ENCODE measurements at places on chromosomes 12 and 14.
A peak's percentile ranks its signal among the peaks of the same experiment; 100 is the strongest.

- H3K27me3 ChIP-seq, result no peaks in the 10 kb centered on the region
- DNase-seq, result no peak
- peaks cover 6% of the 10 kb centered on the region for H3K36me3 ChIP-seq
- H3K27ac ChIP-seq, result no peak overlapping the region
- H3K4me3 ChIP-seq, result no peak overlapping the region
Measured at GRCh38 chr14:71589609-71590008, 342.6 kb upstream of the RGS6 start.

- no peak overlapping the region for H3K27ac ChIP-seq
- H3K27me3 ChIP-seq, result peaks cover 11% of the 10 kb centered on the region
- H3K4me3 ChIP-seq, result no peak overlapping the region
- DNase-seq, result no peak
- H3K4me1 ChIP-seq, result no peaks in the 10 kb centered on the region
Measured at GRCh38 chr12:53193040-53193439, 12.3 kb upstream of the CSAD start.

GRCh38 chr12:63068857-63069442, 82.1 kb downstream of the AVPR1A start:
- no peak overlapping the region for H3K4me3 ChIP-seq
- H3K27ac ChIP-seq, result no peak overlapping the region
- no peaks in the 10 kb centered on the region for H3K36me3 ChIP-seq
- no peaks in the 10 kb centered on the region for H3K27me3 ChIP-seq

GRCh38 chr14:68297876-68298468, 478.4 kb downstream of the RAD51B start:
- peak; percentile 52 for DNase-seq
- peaks cover 32% of the 10 kb centered on the region for H3K36me3 ChIP-seq
- H3K27me3 ChIP-seq, result no peaks in the 10 kb centered on the region
- no peak overlapping the region for H3K4me3 ChIP-seq
- no peak overlapping the region for H3K27ac ChIP-seq

DNA sequence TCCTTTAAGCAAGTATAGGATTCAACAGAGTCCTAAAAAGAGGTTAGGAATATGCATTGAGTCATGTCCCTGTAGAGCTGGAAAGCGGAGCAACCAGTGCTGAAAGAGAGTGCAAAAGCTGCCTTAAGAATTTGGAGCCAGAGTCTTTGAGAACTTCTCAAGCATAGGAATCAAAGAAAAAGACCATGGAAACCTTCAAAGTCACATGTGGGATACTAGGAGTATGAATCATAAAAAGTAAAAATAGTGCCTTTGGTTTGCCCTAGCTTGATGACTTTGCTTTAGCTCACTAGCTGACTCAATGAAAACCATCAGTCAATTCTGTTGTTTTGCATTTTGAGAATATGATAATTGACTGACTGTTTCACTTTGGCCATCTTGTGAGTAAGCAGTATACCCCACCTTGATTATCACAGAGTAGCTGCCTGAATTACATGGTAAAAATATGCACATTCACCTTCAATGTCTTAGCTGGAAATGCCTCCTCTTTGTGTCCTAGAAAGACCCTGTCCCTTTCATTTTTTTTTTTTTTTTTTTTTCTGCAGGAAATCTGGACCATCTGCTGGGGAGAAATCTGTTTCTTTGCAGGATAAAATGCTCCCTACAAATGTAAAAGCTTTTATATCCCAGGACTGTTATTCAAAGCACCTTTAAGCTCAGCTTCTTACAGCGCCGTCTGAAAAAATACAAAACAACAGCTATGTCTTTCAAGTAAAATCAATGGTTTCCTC, 248.6 kb upstream of the KRR1 start:
- DNase-seq, result no peak
- peaks cover 2% of the 10 kb centered on the region for H3K4me1 ChIP-seq
- H3K36me3 ChIP-seq, result no peaks in the 10 kb centered on the region
- H3K27ac ChIP-seq, result no peak overlapping the region

DNA sequence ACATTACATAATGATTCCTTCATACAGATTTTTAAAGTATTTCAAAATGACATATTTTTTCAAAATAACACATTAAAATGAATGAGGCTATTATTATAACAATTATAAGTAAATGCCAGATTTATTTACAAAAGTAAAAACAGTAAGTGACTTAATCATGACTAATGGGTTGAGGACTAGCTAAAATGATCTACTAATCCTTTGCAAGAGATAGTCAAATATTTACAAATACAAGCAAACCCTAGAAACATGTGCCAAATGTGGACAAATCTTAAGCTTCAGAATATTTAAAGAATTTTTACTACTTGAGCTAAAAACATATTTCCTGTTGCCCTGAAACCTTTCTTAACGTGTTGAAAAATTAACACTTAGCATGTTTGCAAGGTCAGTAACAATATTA, 74.8 kb downstream of the KIF21A start:
- no peak overlapping the region for H3K27ac ChIP-seq
- peaks cover 3% of the 10 kb centered on the region for H3K4me1 ChIP-seq
- H3K4me3 ChIP-seq, result no peak overlapping the region
- peaks cover 15% of the 10 kb centered on the region for H3K36me3 ChIP-seq
- H3K27me3 ChIP-seq, result no peaks in the 10 kb centered on the region
- no peak for DNase-seq

DNA sequence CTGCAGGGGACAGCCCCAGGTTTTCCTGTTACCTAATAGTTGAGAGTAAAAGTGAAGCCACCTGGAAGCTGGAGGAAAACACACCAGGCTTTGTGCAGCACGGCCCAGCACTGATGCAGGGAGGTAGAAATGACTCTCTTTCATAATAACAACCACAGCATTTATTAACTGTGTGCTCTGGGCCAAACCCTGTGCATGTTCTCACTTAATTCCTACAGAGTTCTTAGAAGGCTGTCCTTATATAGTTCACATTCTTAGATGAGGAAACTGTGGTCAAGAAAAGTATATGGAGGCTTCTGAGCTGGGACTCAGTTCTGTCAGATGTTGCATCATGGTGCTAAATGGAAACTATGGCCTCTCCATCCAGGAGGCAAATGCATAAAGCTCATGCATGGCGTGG, 100.0 kb downstream of the PAPOLA start:
- H3K4me3 ChIP-seq, result no peak overlapping the region
- no peaks in the 10 kb centered on the region for H3K27me3 ChIP-seq
- DNase-seq, result no peak
- no peaks in the 10 kb centered on the region for H3K4me1 ChIP-seq
- no peaks in the 10 kb centered on the region for H3K36me3 ChIP-seq

DNA sequence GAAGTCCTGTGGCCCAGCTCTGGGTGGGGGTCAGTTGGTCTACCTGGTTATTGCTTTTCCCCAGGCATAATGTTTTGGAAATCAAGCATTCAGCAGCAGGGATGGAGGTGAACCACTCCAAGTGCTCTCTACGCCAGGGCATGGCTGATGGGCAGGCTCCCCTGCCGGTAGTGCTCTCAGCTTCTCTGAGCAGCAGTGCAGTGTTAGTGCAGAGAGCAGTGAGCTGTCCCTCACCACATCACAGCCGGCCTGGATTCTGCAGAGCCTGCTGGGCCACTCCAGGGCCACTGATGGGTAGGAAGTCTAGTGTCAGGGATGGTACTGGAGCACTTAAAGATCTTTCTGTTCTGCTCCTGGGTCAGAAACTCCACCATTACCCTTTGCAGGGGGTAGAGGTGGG, 151.1 kb downstream of the CALM1 start:
- H3K27ac ChIP-seq, result no peak overlapping the region
- no peaks in the 10 kb centered on the region for H3K27me3 ChIP-seq
- peaks cover 5% of the 10 kb centered on the region for H3K36me3 ChIP-seq
- DNase-seq, result no peak

- H3K36me3 ChIP-seq, result no peaks in the 10 kb centered on the region
- H3K4me3 ChIP-seq, result peak overlapping the region; percentile 72
- H3K27me3 ChIP-seq, result peaks cover 2% of the 10 kb centered on the region
Measured at GRCh38 chr12:65279369-65280112, 1.1 kb downstream of the MSRB3 start.

DNA sequence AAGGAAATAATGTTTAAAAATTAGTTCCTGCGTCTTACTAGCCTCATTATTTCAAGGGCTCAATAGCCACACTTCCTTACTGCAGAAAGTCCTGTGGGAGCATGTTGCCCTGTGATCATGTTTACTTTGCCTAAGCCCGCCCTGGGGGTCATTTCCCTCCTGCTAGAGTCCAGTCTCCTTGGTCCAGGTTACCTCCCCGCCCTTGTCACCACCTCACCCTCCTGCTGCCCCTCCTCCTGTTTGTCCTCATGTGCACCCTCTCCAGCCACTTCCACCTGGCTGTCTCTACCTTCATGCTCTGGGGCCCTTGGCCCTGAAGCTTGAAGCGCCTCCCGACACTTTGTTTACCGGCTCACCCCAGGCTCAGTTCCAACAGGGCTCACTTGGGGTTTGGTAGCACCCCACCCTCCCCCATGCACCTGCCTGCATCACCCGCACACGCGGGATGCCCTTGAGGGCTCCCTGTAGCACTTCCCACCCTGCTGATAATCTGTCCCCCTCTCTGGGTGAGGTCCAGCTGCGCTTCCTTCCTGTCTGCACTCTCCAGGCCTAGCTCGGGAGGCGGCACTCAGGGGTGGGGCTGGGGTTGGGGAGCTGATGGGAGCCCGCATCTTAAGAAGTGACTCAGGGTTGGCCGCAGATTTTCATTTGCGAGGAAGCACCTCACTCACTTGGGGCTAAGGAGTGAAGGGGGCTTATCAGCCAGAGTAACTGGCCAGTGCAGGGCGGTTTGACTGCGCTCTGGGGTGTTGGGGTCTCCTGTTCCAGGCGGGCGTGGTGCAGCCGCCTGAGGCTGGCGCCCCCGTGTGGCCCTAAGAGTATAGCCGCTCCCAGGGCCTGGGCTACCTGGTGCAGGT, 40.1 kb downstream of the SMIM41 start:
- H3K4me3 ChIP-seq, result peak overlapping the region; percentile 44
- H3K36me3 ChIP-seq, result no peaks in the 10 kb centered on the region
- H3K27me3 ChIP-seq, result no peaks in the 10 kb centered on the region

GRCh38 chr12:3600951-3601350, 109.9 kb downstream of the PRMT8 start:
- no peaks in the 10 kb centered on the region for H3K36me3 ChIP-seq
- DNase-seq, result no peak
- no peak overlapping the region for H3K27ac ChIP-seq
- no peaks in the 10 kb centered on the region for H3K27me3 ChIP-seq

DNA sequence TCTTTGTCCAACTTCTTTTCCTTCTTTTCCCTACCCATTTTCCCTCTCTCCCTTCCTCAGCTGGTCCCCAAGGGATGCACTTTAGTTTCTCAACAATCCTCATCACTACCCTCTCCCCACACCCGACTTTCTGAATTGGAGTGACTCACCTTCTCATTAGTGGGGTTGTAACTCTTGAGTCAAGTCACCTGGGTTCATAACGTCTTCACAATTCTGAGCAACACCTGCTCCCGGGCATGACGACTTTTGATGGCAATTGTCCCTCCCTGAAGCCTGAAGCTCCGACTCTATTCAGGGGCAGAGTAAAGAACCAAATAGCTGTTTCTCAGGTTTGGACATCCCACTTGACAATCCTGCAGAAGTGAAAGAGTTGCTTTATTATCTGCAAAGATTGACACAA, 82.7 kb upstream of the OTX2 start:
- no peaks in the 10 kb centered on the region for H3K36me3 ChIP-seq
- peaks cover 51% of the 10 kb centered on the region for H3K27me3 ChIP-seq
- peaks cover 5% of the 10 kb centered on the region for H3K4me1 ChIP-seq
- no peak for DNase-seq
- H3K4me3 ChIP-seq, result no peak overlapping the region

DNA sequence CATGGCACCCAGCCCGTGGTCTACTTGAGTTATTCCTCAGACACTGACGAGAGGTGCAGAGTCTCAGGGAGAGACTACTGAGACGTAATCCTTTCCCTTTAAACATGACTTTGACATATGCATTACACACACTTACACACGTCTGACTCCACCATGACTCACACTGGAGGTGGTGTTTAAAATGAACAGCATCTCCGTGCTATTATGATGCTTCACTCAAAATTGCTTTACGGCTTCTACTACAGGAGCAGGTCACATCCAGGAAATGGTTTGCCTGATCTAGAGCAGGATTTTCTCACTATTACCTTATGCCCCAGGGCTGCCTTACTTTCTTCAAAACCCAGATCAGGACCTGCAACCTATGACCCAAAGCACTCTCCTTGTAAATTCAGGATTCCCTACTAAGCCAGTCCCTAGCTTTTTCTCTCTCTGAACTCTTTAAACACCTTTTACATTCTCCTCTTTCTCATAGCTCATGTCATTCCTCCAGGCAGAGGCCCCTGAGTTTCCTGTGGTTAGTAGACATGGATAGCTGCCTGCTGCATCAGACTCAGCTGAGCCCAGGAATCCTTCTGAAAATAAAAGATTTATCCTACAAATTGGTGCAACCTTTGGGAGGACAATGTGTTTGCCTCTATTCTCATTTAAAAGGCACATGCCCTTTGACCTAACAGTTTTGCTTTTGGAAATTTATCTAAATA, 31.2 kb downstream of the TMCC3 start:
- DNase-seq, result no peak
- no peaks in the 10 kb centered on the region for H3K27me3 ChIP-seq
- H3K4me3 ChIP-seq, result no peak overlapping the region
- no peak overlapping the region for H3K27ac ChIP-seq
- peaks cover 2% of the 10 kb centered on the region for H3K4me1 ChIP-seq

- H3K27me3 ChIP-seq, result no peaks in the 10 kb centered on the region
- H3K36me3 ChIP-seq, result no peaks in the 10 kb centered on the region
- H3K27ac ChIP-seq, result no peak overlapping the region
- H3K4me1 ChIP-seq, result 0 out of 2 replicates have a peak, but pooled peaks cover 3% of the 10 kb centered on the region
Measured at GRCh38 chr14:52551696-52552062, 626 bp downstream of the TXNDC16 start.

GRCh38 chr14:29664515-29664914, 263.1 kb downstream of the PRKD1 start:
- H3K36me3 ChIP-seq, result no peaks in the 10 kb centered on the region
- no peak for DNase-seq
- no peaks in the 10 kb centered on the region for H3K27me3 ChIP-seq
- H3K4me1 ChIP-seq, result peaks cover 3% of the 10 kb centered on the region
- no peak overlapping the region for H3K27ac ChIP-seq

- no peaks in the 10 kb centered on the region for H3K4me1 ChIP-seq
- no peak overlapping the region for H3K4me3 ChIP-seq
- no peak for DNase-seq
- H3K27me3 ChIP-seq, result no peaks in the 10 kb centered on the region
Measured at GRCh38 chr12:43453761-43454160, 98.2 kb downstream of the ADAMTS20 start.

DNA sequence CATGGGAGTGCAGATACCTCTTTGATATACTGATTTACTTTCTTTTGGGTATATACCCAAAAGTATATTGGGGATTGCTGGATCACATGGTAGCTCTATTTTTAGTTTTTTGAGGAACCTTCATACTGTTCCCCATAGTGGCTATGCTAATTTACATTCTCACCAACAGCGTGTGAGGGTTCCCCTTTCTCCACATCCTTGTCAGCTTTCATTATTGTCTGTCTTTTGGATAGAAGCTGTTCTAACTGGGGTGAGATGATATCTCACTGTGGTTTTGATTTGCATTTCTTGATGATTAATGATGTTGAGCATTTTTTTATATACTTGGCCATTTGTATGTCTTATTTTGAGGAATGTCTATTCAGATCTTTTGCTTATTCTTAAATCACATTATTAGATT, 44.1 kb upstream of the JDP2 start:
- H3K27me3 ChIP-seq, result no peaks in the 10 kb centered on the region
- H3K4me1 ChIP-seq, result no peaks in the 10 kb centered on the region
- H3K27ac ChIP-seq, result no peak overlapping the region
- no peaks in the 10 kb centered on the region for H3K36me3 ChIP-seq
- H3K4me3 ChIP-seq, result no peak overlapping the region

GRCh38 chr14:61034416-61035120, 53.5 kb downstream of the SLC38A6 start:
- no peak overlapping the region for H3K4me3 ChIP-seq
- DNase-seq, result no peak
- no peaks in the 10 kb centered on the region for H3K36me3 ChIP-seq
- no peaks in the 10 kb centered on the region for H3K27me3 ChIP-seq
- H3K27ac ChIP-seq, result no peak overlapping the region
